ENCODE measurements at places on chromosomes 1 and 21. TPM values are rescaled to one million over a fixed set of nuclear protein-coding genes. Genes with fewer than 3 reads are reported as not detected.

The BMP8A gene
- 0.13 TPM for total RNA-seq

The KIAA0040 gene
- total RNA-seq = 34.5 TPM

The RAB42 gene
- total RNA-seq = 2.0 TPM

The RHOC gene
- total RNA-seq = 919 TPM

The C1orf185 gene
- total RNA-seq = not detected

The PGBD5 gene
- 0.07 TPM for total RNA-seq

The ESPN gene
- total RNA-seq = 0.81 TPM

GRCh38 chr1:37471345-37472231 is 2.8 kb upstream of the ZC3H12A start:
- peak; percentile 68 for DNase-seq

DNA sequence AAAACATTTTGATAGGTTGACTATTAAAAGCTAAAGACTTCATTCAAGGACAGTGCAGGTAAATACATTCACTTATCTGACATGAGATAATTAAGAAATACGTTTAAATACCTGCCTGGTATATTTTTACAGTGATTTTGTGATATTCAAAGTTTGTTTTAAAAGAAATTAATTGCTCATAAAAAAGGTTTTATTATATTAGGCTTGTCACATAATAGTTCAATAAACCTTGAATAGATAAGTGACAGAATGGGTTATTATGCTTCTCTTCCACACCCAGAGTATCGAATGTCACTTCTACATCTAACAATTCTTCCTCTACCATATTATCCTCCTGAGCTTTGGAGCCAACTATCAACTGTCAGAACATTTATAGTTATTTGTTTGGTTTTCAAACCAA is 60.0 kb downstream of the LTN1 start:
- no peak for DNase-seq

- no peak for DNase-seq
Observed at GRCh38 chr1:54997711-54997986, 1.1 kb upstream of the BSND start.

DNA sequence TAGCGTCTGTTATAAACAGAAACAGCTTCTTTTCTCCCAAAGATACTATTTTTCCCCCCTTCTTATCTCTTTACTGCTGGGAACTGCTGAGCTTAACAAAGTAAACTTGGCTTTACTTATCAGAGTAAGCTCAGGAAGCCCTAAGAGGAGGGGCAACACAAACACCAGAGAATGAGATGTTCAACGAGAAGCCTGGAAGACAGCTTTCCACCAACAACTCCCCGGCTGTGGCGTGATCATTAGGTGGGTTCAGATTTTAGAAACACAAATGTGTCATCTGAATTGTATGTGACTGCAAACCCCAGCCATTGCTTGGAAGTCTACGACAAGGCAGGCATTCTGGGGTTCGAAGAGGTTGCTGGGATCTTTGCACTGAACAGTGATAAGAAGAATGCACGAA is 181.2 kb upstream of the ESRRG start:
- no peak for DNase-seq

- DNase-seq = no peak
Observed at GRCh38 chr1:46537651-46538050, 13.8 kb downstream of the KNCN start.

DNA sequence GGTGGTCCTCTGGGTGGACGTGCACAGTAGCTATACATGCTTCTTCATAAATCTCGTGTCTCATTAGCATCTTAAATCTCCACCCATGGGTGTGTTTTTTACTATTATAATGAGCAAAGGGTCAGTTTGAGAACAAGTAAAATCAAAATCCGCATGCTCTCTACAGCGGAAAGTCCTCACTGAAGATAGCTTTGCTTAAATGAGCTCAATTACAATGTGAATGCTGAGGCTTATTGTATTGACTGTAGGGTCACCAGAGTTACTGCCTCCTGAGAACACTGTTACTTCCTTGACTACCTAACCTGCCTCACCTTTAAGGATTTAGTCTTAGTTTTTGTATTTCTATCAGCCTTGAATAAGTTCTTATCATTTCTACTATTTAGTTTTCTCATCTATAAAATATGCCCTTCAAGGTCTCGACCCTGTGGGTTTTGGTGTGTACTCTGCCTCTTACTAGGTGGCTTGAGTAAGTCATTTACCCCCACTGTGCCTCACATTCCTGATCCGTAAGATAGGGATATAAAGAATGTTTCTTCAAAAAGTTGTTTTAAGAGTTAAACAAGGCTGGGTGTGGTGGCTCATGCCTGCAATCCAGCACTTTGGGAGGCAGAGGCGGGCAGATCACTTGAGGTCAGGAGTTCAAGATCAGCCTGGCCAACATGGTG is 7.9 kb downstream of the SLAMF7 start:
- no peak for DNase-seq

GRCh38 chr1:211356723-211357407 is 30.2 kb downstream of the TRAF5 start:
- no peak for DNase-seq

- DNase-seq = no peak
Observed at GRCh38 chr1:72946903-72947499, 664.7 kb upstream of the NEGR1 start.

DNA sequence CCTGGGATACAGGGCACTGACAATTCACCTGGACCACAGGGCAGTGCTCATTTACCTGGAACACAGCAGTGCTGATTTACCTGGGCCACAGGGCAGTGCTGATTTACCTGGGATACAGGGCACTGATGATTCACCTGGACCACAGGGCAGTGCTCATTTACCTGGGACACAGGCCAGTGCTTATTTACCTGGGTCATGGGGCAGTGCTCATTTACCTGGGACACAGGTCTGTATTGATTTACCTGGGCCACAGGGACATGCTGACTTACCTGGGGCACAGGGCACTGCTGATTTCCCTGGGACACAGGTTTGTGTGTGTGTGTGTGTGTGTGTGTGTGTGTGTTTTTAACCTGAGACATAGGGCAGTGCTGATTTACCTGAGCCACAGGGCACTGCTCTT is 261.7 kb downstream of the MATN1 start:
- no peak for DNase-seq

DNA sequence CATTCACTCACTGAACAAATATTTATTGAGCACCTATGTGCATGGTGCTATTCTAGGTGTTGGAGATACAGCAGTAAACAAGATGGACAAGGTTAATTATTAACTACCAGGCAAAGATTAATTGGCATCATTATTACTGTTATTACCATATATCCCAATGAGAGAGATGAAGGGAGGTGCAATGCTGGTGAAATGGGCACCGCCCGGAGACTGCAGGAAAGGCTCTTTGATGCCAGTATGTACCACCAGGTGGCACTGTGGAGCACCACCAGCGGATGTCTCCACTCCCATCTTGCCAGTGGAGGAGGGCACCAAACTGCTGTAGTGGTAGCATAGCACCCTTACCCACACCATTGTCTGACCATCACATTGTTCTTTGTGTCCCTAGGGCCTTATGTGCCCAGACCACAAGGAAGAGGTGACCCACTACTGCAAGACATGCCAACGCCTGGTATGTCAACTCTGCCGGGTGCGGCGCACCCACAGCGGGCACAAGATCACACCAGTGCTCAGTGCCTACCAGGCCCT is 3.0 kb downstream of the TRIM46 start:
- no peak for DNase-seq

GRCh38 chr1:22689505-22689904 is 21.1 kb upstream of the EPHB2 start:
- DNase-seq = no peak

DNA sequence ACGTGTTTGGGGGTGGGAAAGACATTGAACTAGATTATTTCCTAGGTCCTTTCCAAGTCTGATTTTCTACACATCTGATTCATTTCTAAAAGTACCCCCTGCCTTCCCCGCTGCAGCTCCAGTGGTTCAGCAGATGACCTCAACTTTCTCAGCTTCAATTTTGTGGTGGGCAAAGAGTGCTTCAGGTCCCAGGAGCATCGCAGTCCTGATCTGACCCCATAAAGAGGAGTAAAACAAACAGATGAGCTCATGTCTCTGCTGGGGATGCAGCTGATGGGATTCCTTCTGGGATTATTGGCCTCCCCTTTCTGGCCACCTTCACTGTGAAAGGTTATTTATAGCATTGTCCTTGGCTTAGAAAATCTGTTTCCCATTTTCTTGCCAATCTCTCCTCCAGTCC is 337.0 kb upstream of the PLXNA2 start:
- DNase-seq = no peak

DNA sequence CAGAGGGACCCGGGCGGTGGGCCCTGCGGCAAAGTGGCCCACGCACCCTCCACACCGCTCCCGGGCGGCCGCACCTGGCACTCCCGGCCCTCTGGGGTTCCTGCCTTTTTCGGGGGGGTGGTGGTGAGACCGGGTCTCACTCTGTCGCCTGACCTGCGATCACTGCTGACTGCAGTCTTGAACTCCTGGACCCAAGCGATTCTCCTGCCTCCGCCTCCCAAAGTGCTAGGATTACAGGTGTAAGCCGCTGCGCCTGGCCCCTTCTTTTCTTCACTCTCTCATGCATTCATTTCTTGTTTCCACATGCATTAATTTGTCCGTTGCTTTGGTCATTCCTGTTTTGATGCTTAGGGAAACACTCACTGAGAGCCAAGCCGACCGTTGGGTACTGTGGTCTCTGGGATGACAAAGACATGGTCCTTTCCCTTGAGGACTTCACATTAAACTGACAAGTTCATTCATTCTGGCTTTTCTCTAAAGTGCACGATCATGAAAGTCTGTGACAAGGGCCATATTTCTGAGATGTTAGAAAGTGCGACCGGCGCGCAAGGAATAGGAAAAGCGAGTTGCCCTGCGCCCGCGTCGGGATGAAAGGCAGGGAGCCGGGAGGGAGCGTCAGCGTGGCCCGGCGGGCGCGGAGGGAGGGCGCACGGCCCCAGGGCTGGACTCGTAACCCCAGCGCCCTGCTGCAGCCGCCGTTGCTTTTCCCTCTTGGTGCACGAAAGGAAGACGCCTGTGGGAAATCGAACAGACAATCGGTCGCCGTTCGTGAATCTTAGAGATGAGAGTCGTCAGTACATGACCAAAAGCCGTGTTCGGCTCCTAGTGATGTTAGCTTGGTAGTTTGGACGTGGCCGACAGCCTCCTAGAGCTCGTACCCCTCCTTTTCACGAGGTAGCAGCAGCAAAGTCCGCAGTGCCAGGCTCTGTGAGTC is 1.0 kb upstream of the MCOLN2 start:
- no peak for DNase-seq

Data from pulmonary artery endothelial cell (primary cell).